ENCODE measurements at places on chromosomes 2 and 18. TPM values are rescaled to one million over a fixed set of nuclear protein-coding genes. Genes with fewer than 3 reads are reported as not detected.
A peak's percentile ranks its signal among the peaks of the same experiment; 100 is the strongest.

- DNase-seq = no peak
These were observed 94.7 kb downstream of the DOK6 start for GRCh38 chr18:69495338-69495737.

DNA sequence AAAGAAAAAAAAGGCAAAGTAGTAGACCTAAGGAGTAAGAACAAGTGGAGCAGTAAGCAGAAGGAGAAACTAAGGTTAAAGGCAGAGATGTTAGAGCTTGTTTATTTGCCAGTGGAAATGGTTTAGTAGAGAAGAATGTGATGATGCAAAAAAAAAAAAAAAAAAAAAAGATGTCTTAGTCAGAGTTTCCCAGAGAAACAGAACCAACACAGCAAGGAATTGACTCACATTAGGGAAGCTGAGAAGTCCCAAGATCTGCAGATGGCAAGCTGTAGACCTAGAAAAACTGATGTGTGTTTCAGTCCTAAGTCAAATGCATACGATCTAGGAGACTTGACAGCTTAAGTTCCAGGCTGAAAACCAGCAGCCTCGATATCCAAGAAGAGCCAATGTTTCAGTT, 1548.8 kb upstream of the LRRTM1 start:
- no peak for DNase-seq

Gene FBXO15
- 4.7 TPM for polyA plus RNA-seq

- DNase-seq = no peak
These were observed 1464.6 kb upstream of the CELF4 start for GRCh38 chr18:39030124-39030655.

DNA sequence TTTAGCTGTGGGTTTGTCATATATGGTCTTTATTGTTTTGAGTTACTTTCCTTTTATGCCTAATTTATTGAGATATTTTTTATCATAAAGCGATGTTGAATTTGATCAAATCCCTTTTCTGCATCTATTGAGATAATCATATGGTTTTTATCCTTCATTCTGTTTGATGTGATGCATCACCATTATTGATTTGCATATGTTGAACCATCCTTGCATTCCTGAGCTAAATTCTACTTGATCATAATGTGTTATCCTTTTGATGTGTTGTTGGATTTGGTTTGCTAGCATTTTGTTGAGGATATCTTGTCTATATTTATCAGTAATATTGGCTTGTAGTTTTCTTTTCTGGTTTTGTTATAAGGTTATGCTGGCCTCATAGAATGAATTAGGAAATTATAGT, 308.5 kb downstream of the ADCYAP1 start:
- DNase-seq = no peak

Gene CD302
- polyA plus RNA-seq = 18.5 TPM

- DNase-seq = peak; percentile 60
These were observed 396.8 kb downstream of the NCKAP5 start for GRCh38 chr2:133171393-133172004.

GRCh38 chr18:7817575-7818230, 250.6 kb downstream of the PTPRM start:
- DNase-seq = no peak

Gene TDRD15
- polyA plus RNA-seq = not detected

DNA sequence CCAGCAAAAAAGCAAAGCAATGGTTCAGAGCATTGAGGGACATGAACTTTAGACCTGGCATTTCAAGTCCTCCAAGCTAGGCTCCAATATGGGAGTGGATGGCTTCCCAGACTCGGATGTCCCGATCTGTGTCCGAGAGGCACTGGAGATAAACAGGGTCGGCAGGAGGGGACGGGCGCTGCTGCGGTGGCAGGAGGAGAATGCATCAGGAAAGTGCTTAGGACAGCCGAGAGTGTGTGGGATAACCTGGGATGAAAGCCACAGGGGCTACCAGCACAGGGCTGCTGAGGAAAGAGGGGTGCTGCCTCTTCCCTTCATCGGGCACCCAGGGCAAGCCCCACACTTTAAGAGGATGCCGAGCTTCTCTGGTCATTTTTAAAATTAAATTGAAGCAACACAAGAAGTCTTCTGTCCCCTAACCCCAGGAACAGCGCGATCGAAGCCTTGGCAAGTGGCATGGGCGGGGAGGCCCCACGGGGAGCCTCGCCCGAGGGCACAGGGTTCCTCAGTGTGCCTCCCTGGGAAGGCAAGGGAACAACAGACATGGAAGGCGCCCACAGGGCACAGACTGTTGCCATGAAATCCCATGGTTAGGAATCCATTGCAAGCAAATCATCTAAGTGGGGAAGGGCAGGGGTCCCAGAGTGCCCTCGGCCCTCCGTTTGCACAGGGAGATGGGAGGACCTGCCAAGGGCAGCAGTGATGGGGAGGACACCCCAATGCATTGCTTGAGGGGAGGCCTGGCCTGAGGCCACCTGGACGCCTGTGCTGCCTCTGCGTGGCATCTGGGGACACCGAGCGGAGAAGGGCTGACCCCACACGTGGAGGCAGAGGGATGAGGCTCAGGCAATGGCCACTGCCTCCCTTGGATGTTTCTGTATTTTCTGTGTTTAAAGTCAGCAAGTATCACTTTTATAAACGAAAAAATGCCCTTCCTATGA, 78.5 kb upstream of the GPC1 start:
- no peak for DNase-seq

DNA sequence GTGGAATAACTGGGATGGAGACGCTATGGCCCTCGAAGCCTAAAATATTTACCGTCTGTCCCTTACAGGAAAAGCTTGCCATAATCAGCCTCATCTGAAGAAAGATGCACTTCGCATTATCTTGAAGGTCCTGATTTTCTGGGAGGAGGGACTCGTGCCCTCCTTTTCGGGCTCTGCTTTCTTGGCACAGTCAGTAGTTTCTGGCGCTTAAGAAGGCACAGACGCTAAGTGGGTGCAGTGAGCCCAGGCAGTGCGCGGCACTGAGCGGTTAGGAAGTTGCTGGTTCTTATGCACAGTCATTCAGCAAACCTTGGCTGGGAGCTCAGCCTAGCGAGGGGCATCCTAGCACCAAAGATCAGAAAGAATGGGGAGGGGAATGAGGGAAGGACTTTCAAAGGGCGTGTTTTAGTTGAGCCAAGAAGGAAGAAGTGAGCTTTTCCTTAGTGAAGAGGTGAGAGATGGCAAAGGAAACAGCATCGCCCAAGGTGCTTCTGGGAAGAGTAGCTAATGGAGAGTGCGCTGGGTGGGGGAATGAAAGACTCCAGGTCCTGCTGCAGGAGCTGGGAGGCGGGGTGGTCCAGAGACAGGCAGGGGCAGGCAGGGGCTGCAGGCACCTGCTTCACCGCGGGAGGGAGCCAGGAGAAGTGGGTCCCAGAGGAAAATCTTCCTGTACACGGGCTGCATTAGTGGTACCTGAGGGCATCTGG, 64.1 kb downstream of the ZCCHC2 start:
- no peak for DNase-seq

GRCh38 chr2:33421820-33422219, 54.6 kb upstream of the RASGRP3 start:
- DNase-seq = no peak

DNA sequence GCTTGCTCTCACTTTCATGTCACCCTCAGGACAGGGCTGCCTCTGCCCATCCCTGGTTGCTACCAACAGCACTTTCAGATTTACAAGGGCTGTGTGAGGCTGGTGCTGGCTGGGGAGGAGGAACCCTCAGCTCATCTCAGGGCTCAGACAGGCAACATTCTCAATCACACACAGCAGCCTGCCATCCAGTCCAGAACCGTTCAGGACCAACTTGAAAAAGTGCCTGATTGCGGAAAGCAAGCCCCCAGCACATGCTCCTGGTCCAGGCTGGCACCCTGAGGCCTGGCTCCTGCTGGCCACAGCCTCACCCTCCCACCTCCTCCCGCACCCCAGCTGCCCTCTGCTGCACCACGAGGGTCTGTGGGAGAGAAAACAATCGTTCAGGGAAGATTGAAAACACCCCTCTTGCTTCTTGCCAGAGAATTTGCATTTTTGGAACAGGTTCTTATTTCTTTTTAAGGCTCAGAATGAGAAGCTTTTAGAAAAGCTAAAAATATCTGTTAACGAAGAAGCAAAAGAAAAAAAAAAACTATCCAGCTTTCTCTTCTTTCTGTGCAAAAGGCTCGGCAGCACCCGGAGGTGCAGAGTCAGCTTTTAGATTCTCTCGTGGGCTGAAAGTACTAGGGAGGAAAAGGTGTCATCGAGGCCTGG, 403.8 kb upstream of the ID2 start:
- peak; percentile 2 for DNase-seq

DNA sequence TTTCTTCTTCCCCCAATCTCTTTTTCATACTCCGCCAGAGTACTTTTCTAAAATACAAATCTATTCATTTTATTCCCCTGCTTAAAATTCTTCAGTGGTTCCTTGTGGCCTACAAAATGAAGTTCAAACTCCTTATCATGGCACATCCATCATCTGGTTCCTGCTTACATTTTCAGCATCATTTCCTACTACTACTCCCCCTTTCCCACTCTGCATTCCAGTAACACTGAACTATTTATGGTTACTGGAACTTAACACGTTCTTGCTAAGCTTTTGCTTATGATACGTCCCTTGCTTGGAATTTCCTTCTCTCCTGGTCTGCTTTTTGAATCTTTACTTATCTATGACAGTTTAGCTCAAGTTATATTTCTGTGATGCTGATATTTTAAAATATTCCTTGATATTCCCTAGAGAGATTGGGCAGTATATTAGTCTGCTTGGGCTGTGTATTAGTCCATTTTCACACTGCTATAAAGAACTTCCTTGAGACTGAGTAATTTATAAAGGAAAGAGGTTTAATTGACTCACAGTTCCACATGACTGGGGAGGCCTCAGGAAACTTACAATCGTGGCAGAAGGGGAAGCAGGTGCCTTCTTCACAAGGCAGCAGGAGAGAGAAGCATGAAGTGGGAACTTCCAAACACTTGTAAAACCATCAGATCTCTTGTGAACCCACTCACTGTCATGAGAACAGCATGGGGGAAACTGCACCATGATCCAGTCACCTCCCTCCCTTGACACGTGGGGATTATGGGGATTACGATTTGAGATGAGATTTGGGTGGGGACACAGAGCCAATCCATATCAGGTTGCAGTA, 53.2 kb downstream of the BMPR2 start:
- DNase-seq = peak; percentile 21

Gene FOXD4L1
- polyA plus RNA-seq = 0.08 TPM

Gene RNF181
- 72.7 TPM for polyA plus RNA-seq

Gene RGPD4
- 0.03 TPM for polyA plus RNA-seq

GRCh38 chr2:235561450-235561849, 67.6 kb downstream of the AGAP1 start:
- DNase-seq = no peak

Gene GRHL1
- polyA plus RNA-seq = 8.0 TPM

GRCh38 chr2:118294063-118294462, 205.8 kb downstream of the INSIG2 start:
- no peak for DNase-seq

GRCh38 chr2:44283116-44283666, 7.9 kb downstream of the SLC3A1 start:
- DNase-seq = no peak

DNA sequence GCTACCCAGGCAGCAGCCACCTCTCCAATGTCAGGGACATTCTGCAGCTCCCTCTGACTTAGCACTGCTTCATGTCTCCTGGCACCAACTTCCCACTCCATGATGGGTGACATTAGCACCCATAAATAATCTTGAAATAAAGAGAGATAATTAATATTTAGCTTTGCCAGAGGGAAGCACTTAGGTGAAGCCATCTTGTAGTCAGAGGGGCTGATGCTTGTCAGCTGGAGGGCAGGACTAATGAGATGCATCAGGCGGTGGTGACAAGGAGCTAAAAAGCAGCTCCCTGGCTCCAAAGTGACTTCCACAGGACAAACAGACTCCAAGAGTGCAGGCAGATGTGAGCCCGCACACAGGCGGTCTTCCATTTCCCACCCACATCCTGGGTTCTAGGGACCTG, 153.0 kb upstream of the ID2 start:
- DNase-seq = no peak

DNA sequence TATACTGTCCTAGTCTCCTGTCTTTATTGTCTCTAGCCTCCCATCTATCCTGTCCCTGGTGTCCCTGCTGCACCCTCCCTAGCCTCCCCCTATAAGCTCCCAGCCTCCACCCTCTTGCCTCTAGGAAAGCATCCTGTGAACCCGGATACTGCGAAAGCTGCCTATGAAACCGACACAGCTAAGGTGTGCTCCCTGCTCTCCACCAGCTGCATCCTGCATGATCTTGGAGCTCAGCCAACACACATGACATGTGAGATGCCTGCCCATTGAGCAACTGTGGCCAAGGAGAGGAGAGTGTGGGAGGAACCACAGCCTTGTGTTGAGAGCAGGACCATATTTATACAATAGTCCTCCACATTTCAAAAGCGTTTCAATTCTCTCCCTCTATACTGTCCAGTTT, 187.1 kb downstream of the ZBTB7C start:
- DNase-seq = peak; percentile 59

GRCh38 chr2:18596993-18597392, 7.6 kb upstream of the NT5C1B start:
- no peak for DNase-seq

Gene UGT1A1
- polyA plus RNA-seq = 0.07 TPM

All from left renal pelvis (tissue), 4 donors.